ENCODE measurements at places on chromosomes 1 and 21.

DNA sequence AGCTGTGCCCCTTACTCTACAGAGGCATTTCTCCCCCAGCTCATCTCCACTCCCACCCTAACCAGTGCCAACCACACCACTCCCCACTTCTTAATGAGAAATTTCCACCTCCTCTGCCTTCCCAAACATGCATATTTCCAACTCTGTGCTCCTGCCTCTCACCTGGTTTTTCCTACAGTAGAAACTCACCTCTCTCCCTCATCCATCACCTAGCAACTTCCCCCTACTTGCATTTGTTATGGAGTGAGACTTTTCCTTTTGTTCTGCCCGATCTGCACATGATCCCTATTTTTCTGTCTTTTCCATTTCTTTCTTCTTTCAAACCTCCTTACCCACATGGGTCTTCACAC is 11.9 kb downstream of the RGS8 start:
- DNase-seq, result no peak

DNA sequence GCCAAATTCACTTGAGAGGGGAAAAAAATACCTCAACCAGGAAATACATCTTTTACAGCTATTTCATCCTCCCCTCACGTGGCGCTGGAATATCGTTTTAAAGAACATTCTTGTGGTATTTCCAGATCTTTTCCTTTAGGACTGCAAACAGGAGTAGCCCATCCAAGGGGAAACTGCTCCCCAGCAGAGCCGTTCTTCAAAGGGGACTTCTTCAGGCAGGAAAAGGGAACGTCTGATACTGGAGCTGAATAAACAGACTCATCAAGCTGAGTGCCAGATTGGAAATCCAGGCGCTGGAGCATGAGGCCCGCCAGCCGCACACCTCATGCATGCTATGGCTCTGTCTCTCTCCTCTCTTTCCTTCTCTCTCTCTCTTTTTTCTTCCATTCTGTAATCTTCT is 34.0 kb upstream of the PROX1 start:
- DNase-seq, result no peak

GRCh38 chr1:16882986-16883385 is 12.8 kb upstream of the RNU1-2 start:
- DNase-seq, result no peak

GRCh38 chr1:11960715-11961114 is 19.5 kb upstream of the MFN2 start:
- no peak for DNase-seq

- no peak for DNase-seq
Measured at GRCh38 chr1:201728731-201729130, 100.2 kb upstream of the IPO9 start.

GRCh38 chr1:109864047-109864822 is 46.4 kb upstream of the CSF1 start:
- no peak for DNase-seq

DNA sequence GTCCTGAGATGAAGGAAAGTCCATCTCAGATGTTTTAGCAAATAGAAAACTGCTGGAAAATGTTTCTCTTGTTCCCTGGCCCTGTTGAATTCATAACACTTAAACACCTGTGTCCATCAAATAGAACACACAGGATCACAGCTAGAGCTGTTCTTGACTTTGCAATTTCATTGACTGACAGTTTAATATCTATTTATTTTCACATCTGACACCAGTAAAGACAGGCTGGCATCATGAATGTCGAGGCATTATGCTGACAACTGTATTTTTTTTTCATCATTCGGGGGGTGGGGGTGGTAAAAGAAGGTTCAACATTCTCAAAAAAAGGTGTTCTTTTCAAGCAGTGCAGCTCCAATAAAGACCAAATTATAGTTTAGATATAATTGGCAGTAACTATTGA is 591.2 kb upstream of the PTBP2 start:
- no peak for DNase-seq

DNA sequence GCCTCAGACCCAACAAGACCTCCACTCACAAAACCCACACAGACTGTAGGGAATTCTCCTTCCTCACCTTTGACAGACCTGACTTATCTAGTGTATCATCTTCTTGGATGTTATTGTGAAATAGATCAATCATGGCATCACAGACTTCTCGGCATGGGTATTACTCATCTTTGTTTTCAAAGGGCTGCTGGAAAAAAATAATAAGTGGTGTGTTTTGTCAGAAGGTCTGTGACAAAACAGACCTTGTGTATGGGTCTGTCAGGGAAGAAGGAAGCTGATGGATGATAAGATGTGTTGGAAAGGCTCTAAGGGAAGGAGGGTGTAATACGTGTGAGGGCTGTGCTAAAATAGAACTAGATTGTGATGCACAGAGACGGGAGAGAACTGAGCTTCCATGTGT is 13.9 kb upstream of the S100A7 start:
- DNase-seq, result no peak

DNA sequence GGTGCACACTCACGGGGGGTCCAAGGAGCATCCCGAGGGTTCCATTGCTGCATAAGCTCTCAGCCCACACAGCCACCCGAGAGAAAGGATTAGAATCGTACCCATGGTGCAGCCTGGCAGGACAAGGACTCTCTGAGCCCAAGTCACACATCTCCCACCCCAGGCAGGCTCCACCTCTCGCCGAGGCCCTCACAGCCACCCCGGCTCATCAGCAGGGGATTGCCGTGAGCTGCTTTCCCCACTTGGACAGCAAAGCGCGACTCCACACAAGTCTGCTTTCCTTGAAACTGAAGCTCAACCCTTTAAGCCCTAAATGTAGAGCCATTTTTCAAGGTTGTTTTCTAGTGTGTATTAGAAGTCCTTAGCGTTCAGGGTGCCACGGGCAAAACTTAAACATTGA is 306.4 kb upstream of the VAMP3 start:
- DNase-seq, result no peak

GRCh38 chr1:51238034-51238403 is 1.9 kb downstream of the RNF11 start:
- DNase-seq, result no peak

- no peak for DNase-seq
Measured at GRCh38 chr1:41762251-41762650, 156.5 kb downstream of the HIVEP3 start.

- DNase-seq, result no peak
Measured at GRCh38 chr1:43970911-43971310, 1.1 kb downstream of the DPH2 start.

- DNase-seq, result no peak
Measured at GRCh38 chr1:5623399-5623798, 368.8 kb downstream of the NPHP4 start.

- no peak for DNase-seq
Measured at GRCh38 chr1:199512037-199512710, 515.3 kb upstream of the NR5A2 start.

GRCh38 chr1:71882637-71883036 is 399.7 kb downstream of the NEGR1 start:
- no peak for DNase-seq

GRCh38 chr21:14382486-14382834 is 486 bp downstream of the HSPA13 start:
- no peak for DNase-seq

- no peak for DNase-seq
Measured at GRCh38 chr1:29832471-29832870, 596.1 kb downstream of the PTPRU start.

DNA sequence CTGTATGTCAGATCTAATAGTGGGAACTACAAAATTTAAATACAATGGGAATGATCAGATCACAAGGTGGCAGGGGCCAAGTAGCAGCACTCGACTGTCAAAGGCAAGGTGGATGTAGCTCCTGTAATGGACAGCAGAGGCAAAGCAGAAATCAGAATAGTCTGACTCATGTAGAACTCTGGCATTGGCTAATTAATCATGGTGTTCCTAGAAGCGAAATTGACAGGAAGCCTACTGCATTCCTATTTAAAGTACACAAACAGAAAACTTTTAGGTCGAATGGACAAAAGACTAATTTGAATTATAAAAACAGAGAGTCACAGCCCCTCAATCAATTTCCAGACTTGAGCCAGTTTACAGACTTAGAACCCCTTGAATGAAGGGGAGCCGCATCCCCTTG is 17.4 kb upstream of the IL12RB2 start:
- DNase-seq, result no peak

DNA sequence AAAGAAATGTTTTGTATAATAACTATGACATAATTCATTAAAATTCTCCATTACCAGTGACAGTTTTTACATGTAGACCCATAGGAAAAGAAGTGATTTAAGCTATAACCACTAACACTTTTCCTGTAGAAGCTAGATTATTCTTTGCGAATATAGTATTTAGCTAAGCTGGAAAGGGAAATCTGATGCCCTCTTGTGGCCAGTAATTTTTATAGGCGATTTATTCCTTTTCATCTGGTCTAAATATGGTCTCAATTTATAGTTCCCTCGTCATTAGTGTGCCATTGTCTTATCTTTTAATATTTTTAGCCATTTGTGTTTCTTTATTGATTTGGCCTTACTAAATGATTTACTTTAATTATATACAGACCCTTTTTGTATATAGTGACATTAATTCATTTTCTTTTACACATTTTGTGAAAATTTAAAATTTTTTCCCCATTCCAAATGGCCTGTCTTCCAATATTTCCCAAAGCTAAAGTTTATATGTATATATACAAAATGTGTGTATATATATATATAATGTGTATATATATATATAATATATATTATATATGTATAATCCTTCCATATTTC is 26.7 kb downstream of the BTG3 start:
- DNase-seq, result no peak

- DNase-seq, result peak; percentile 48
Measured at GRCh38 chr1:148318123-148318903, 164.8 kb downstream of the PPIAL4G start.

DNA sequence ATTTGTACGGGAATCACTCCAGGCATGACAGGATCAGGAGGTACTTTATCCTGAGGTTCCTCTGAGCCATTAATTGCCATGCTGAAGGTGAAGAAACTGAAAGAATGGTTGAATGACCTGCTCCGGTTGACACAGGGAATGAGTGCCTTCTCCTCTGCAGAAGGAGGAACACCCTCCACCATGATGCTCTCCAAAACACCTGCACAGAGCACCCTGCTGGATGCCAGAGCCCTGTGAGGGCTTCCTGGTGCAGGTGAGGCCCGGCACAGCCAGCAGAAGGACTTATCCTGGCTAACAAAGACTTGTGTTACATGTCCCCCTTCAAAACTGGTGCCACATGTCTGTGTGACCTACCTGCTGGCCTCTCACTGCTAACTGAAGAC is 14.3 kb upstream of the LBR start:
- no peak for DNase-seq

DNA sequence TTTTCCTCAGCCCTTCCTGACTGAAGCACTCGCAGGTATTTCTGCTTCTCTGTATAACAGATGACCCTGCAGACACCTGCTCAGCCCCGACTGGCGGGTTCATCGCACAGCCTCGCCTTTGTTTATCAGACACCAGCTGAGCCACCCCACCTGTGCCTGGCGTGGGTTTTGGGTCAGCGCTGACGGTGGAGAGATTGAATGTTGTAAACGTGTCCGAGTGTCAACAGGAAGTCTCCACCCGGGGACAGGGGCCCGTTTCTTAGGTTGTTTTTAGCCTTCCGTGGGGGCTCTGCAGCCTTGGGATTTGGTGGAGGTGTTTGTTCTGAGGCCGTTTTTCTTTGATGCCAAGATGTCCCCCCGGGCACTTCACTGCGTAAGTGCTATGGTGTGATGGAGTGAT is 60.1 kb downstream of the COL18A1 start:
- no peak for DNase-seq

GRCh38 chr1:190864013-190864641 is 386.5 kb upstream of the BRINP3 start:
- no peak for DNase-seq

- DNase-seq, result no peak
Measured at GRCh38 chr1:151942882-151943281, 33.6 kb upstream of the THEM4 start.

- no peak for DNase-seq
Measured at GRCh38 chr1:4761324-4761723, 106.9 kb downstream of the AJAP1 start.

DNA sequence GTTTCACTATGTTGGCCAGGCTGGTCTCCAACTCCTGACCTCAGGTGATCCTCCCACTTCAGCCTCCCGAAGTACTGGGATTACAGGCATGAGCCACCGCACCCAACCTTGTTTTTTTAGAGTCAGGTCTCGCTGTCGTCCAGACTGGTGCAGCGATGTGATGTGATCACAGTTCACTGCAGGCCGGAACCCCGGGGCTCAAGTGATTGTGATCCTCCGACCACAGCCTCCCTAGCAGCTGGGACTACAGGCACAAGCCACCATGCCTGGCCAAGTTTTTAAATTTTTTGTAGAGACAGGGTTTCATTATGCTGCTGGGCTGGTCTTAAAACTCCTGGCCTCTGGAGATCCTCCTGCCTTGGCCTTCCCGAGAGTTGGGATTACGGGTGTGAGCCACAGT is 46.1 kb upstream of the LIN9 start:
- DNase-seq, result no peak

- DNase-seq, result no peak
Measured at GRCh38 chr1:39021426-39021825, 4.7 kb upstream of the NDUFS5 start.

- DNase-seq, result no peak
Measured at GRCh38 chr1:53166912-53167311, 24.5 kb upstream of the SLC1A7 start.

- no peak for DNase-seq
Measured at GRCh38 chr1:166053395-166053794, 113.4 kb downstream of the FAM78B start.

GRCh38 chr1:94946886-94947285 is 20.0 kb upstream of the CNN3 start:
- no peak for DNase-seq

DNA sequence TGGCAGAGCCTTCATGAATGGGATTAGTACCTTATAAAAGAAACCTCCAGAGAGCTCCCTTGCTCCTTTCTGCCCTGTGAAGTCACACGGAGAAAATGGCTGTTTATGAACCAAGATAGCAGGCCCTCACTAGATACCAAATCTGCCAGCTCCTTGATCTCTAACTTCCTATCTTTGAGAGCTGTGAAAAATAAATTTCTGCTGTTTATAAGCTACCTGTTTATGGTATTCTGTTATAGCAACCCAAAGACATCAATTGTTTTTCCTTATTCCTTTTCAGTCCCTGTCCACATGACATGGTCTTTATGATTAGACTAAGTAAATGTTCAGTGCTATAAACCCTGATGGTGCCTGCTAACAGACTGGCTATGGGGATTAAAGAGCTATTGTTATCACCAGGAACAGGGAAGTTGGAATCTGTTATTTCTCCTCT is 9.7 kb upstream of the STIL start:
- no peak for DNase-seq

DNA sequence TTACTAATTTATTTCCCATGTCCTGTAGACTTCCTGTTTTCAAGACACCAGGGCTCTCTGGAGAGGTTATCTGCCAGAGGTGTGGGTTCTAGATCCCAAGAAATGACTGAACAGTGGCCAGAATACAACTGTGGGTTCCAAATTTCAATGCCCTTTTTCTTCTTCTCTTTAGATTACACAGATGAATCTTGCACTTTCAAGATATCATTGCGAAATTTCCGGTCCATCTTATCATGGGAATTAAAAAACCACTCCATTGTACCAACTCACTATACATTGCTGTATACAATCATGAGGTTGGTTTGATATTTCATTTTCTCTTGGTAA is 15.0 kb downstream of the IFNAR2 start:
- no peak for DNase-seq
